ENCODE measurements at places on chromosomes 2 and 18.
A peak's percentile ranks its signal among the peaks of the same experiment; 100 is the strongest.

DNA sequence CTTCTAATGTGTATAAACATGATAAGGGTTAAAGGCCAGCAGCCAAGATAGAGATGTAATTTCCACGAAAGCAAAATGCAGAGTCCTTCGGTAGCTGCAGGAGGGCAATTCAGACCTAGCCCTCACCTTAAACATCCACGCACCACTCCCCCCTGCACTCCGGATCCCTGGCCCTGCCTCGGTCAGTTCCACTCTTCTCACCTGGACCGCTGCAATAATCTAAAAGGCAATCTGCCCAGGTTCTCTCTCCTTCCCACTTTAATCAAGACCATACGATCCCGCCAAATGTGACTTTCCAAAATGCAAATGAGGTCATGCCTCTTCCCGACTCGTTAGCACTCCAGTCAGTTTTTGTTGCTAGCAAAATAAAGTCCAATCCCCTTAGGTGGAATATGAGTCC is 485.2 kb downstream of the EIPR1 start:
- no peak overlapping the region for H3K27ac ChIP-seq
- H3K4me3 ChIP-seq = no peak overlapping the region
- DNase-seq = no peak
- H3K27me3 ChIP-seq = no peaks in the 10 kb centered on the region

GRCh38 chr2:20516646-20517341 is 69.9 kb downstream of the RHOB start:
- H3K27me3 ChIP-seq = no peaks in the 10 kb centered on the region
- H3K4me1 ChIP-seq = peaks cover 14% of the 10 kb centered on the region
- no peaks in the 10 kb centered on the region for H3K36me3 ChIP-seq
- no peak overlapping the region for H3K27ac ChIP-seq

- DNase-seq = no peak
- no peak overlapping the region for H3K27ac ChIP-seq
- H3K36me3 ChIP-seq = no peaks in the 10 kb centered on the region
- no peaks in the 10 kb centered on the region for H3K27me3 ChIP-seq
Observed at GRCh38 chr18:48162956-48163737, 232.7 kb upstream of the SMAD2 start.

DNA sequence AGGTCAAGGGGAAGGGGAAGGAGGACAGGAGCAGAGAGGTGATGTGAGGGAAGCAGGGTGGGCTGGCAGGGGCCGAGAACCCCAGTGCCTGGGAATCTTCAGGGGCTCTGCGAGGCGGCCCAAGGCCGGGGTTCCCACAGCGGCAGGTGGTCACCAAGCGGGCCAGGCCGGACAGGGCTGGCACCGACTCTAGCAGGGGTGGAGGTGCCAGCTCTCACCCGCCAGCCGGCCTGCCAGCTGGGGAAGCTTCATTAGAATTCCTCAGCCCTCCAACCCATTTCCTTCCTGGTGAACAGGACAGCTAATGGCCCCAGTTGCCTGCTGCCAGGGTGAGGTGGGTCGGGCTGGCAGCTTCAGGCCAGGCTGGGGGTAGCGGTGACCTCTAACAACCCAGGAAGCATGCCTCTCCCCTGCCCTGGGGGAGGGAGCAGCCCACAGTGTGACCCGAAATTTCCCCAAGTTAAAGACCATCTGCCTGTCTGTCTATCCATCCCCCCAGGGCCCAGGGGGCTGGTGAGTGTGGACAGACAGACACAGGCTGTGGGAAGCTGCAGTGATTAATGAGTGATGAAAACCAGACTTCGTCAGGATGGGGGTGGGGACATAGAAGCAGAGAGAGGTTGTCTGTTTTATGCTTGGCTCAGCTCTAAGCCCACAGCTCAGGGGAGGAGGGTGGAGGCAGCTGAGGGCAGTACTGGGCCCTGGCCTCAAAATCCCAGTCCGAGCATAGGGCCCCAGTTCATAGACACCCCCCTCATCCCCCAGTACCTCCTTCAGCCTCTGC is 144.1 kb downstream of the ZFP36L2 start:
- no peak for DNase-seq
- H3K4me3 ChIP-seq = no peak overlapping the region
- no peaks in the 10 kb centered on the region for H3K27me3 ChIP-seq
- peak overlapping the region; percentile 99 for H3K27ac ChIP-seq

DNA sequence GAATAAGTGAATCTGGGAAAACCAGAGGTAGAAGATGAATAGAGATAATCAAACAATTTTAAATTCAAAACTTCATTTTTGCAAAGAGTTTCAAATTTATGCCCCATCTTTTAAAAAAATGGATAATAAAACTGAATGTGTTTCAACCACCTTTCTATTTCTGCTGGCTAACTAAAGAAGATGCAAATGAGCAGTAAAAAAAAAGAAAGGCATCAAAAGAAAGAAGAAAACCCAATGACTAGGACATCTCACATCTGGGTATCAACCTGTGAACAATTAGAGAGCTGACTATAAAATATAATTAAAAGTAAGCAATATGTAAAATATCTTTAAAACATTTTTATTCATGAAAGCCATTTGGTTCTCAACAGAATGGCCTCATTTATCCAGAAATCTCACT is 2.5 kb downstream of the PGAP1 start:
- no peak for DNase-seq
- no peaks in the 10 kb centered on the region for H3K27me3 ChIP-seq
- peaks cover 16% of the 10 kb centered on the region for H3K36me3 ChIP-seq
- H3K4me1 ChIP-seq = peaks cover 26% of the 10 kb centered on the region
- no peak overlapping the region for H3K27ac ChIP-seq
- H3K4me3 ChIP-seq = peak overlapping the region; percentile 56

GRCh38 chr2:139293992-139294548 is 513.9 kb upstream of the NXPH2 start:
- no peak overlapping the region for H3K27ac ChIP-seq
- H3K4me1 ChIP-seq = no peaks in the 10 kb centered on the region
- DNase-seq = no peak

GRCh38 chr2:187495324-187495723 is 47.3 kb upstream of the CALCRL start:
- H3K4me3 ChIP-seq = no peak overlapping the region
- H3K36me3 ChIP-seq = no peaks in the 10 kb centered on the region
- no peak overlapping the region for H3K27ac ChIP-seq
- DNase-seq = no peak

DNA sequence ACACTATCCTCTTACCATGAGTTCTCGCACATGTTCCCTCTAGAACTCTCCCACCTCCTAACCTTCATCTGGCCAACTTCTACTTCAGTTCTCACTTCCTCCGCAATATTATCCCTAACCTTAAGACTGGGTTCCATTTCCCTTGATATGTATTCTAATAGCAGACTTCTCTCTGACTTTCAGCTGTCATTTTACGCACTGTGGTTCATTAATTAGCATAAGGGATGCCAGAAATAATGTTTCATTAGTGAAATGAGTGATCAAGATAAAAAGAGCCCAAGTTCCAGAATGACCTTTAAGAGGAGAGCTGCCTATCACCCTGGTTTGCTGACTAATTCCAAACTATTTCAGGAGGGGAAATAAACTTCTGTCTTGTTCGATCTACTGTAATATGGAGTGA is 108.6 kb upstream of the CCDC150 start:
- H3K36me3 ChIP-seq = no peaks in the 10 kb centered on the region
- H3K4me1 ChIP-seq = no peaks in the 10 kb centered on the region
- H3K4me3 ChIP-seq = no peak overlapping the region
- H3K27me3 ChIP-seq = no peaks in the 10 kb centered on the region

DNA sequence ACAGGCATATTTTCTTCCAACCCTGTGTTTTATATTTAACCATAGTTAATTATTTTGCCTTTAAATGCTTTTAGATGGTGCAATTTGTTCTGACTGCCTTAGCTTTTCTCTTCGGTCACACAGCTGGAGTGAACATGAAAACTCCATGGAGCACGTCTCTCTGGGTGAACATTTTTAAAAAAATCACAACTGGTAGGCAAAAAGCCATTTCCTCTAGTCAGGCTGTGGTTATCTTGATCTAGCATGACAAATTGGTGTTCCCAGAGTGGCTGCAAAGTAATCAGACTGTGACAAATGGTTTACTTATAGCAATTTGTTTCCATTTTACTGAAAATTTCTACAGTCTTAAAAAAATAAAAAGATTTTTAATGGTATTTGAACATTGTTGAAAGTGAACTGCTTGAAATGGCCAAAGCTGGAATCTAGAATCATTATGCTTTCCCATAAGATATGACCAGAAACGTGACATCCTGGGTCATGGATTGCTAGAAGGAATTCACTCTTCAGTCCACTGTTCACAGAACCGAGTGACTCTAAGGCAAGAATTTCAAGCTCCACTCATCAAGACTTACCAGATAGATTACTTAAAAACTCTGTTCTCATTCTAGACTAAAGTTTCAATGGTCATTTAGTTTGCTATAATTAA is 703.6 kb downstream of the CPS1 start:
- no peaks in the 10 kb centered on the region for H3K27me3 ChIP-seq
- DNase-seq = no peak
- H3K27ac ChIP-seq = no peak overlapping the region
- H3K4me1 ChIP-seq = no peaks in the 10 kb centered on the region
- H3K4me3 ChIP-seq = no peak overlapping the region
- H3K36me3 ChIP-seq = no peaks in the 10 kb centered on the region

GRCh38 chr2:69693059-69693774 is 48.7 kb upstream of the ANXA4 start:
- H3K4me1 ChIP-seq = peaks cover 8% of the 10 kb centered on the region
- no peak overlapping the region for H3K27ac ChIP-seq
- no peak overlapping the region for H3K4me3 ChIP-seq
- no peaks in the 10 kb centered on the region for H3K27me3 ChIP-seq

- H3K4me1 ChIP-seq = no peaks in the 10 kb centered on the region
- H3K36me3 ChIP-seq = 0 out of 2 replicates have a peak, but pooled peaks cover 4% of the 10 kb centered on the region
- H3K27ac ChIP-seq = no peak overlapping the region
- no peak for DNase-seq
- no peak overlapping the region for H3K4me3 ChIP-seq
- H3K27me3 ChIP-seq = no peaks in the 10 kb centered on the region
Observed at GRCh38 chr18:36572135-36572856, 256.5 kb downstream of the TPGS2 start.

GRCh38 chr18:10951631-10952544 is 197.5 kb downstream of the PIEZO2 start:
- no peak overlapping the region for H3K27ac ChIP-seq
- H3K36me3 ChIP-seq = no peaks in the 10 kb centered on the region
- H3K4me3 ChIP-seq = no peak overlapping the region
- no peak for DNase-seq
- H3K4me1 ChIP-seq = no peaks in the 10 kb centered on the region

- H3K4me1 ChIP-seq = peaks cover 3% of the 10 kb centered on the region
- no peaks in the 10 kb centered on the region for H3K27me3 ChIP-seq
- no peak for DNase-seq
- H3K4me3 ChIP-seq = no peak overlapping the region
Observed at GRCh38 chr2:38722271-38723061, 28.7 kb downstream of the SRSF7 start.

DNA sequence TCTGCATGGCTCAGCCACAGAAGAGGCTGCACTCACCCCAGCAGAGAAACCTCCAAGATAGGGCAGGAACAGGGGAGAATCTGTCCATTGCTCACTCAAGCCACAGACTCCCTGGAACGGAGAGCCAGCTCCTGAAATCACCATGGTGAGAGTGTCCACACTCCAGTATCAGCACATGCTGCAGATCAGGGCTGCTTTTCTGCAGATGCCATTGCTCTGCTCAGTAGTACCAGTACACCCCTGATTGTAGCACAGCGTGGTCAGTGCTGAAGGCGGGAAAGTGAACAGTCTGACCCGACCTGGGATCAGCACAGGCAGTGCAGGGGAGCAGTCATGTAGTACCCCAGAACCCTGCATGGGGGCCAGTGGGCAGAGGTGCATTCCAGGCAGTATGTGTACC is 73.9 kb downstream of the GYPC start:
- peaks cover 4% of the 10 kb centered on the region for H3K27me3 ChIP-seq
- no peak overlapping the region for H3K27ac ChIP-seq
- no peak for DNase-seq
- no peaks in the 10 kb centered on the region for H3K4me1 ChIP-seq

- no peak for DNase-seq
- no peak overlapping the region for H3K4me3 ChIP-seq
- no peak overlapping the region for H3K27ac ChIP-seq
- H3K27me3 ChIP-seq = no peaks in the 10 kb centered on the region
- H3K4me1 ChIP-seq = peaks cover 7% of the 10 kb centered on the region
Observed at GRCh38 chr18:56992777-56993176, 154.1 kb upstream of the BOD1L2 start.

- peaks cover 33% of the 10 kb centered on the region for H3K4me1 ChIP-seq
- no peaks in the 10 kb centered on the region for H3K27me3 ChIP-seq
- no peak overlapping the region for H3K4me3 ChIP-seq
- no peak for DNase-seq
- H3K36me3 ChIP-seq = peaks cover 99% of the 10 kb centered on the region
- peak overlapping the region; percentile 6 for H3K27ac ChIP-seq
Observed at GRCh38 chr2:207144173-207144785, 21.5 kb downstream of the KLF7 start.

DNA sequence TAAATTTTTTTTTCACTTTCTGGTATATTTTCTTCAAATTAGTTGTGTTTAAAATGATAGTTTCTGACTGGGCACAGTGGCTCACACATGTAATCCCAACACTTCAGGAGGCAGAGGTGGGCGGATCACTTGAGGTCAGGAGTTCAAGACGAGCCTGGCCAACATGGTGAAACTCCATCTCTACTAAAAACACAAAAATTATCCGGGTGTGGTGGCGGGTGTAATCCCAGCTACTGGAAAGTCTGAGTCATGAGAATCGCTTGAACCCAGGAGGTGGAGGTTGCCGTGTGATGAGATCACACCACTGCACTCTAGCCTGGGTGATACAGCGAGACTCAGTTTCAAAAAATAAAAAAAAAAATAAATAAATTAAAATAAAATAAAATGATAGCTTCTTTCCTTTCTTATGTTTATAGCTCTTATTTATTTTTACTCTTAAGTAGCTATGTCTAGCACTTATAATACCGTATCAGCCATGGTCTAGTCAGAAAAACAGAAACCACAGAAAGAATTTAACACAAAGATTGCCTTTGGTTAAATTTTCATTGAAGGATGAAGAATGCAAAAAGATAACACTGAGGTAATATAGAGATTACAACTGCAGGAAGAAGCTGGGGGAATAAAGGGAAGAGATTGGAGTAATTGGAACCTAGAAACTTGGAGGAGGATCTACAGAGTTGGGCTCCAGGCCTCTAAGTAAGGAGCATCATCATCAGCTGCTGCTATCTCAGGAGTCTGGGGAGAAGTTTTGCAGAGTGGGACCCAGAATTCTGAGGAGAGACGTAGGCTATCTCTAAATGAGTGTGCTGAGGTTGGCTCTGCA is 54.7 kb upstream of the MBOAT2 start:
- H3K4me1 ChIP-seq = peaks cover 4% of the 10 kb centered on the region
- no peaks in the 10 kb centered on the region for H3K27me3 ChIP-seq
- H3K27ac ChIP-seq = no peak overlapping the region

DNA sequence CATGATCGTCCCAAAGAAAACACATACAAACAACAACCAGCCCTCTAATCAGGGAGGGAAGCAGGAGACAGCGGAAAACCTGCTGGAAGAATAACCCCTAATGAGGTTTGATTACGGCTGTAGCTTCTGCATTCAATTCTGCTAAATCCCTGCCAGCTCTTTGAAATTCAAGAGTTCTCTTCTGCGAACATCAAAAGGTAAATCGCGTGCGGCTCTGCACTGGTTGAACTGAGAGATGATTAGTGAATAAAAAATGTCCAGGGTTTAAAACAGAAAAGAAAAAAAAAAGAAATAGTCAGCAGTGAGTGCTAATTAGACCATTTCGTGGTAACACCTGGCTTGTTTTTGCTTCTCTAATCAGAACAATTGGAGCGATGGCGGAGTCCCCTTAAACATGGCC is 153.0 kb upstream of the CAPN13 start:
- no peak overlapping the region for H3K4me3 ChIP-seq
- H3K36me3 ChIP-seq = no peaks in the 10 kb centered on the region
- DNase-seq = no peak
- H3K27ac ChIP-seq = no peak overlapping the region

GRCh38 chr2:48270209-48270608 is 259.7 kb upstream of the STON1 start:
- H3K27ac ChIP-seq = no peak overlapping the region
- DNase-seq = no peak
- no peaks in the 10 kb centered on the region for H3K36me3 ChIP-seq
- H3K4me1 ChIP-seq = no peaks in the 10 kb centered on the region

All from RWPE2 (cell line).